ENCODE measurements at places on chromosomes 3 and 15. TPM values are rescaled to one million over a fixed set of nuclear protein-coding genes. Genes with fewer than 3 reads are reported as not detected.

DNA sequence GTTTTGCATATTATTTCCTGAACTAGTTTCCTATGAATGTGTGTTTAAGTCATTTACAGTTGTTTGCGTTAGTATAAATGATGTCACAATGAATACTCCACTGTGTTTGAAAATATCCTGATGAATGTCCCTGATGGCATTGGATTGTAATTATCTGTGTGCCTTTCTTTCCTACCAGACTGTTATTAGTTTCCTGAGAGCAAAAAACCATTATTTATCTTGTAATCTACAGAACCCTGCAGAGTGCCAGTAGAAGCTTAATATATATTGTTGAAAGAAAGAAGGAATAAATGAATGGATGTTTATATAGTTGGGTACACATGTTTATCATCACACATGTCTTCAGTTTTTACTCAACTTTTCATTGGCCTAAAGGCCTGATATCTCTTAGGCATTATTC, 312.6 kb downstream of the AGBL1 start:
- DNase-seq = no peak

DNA sequence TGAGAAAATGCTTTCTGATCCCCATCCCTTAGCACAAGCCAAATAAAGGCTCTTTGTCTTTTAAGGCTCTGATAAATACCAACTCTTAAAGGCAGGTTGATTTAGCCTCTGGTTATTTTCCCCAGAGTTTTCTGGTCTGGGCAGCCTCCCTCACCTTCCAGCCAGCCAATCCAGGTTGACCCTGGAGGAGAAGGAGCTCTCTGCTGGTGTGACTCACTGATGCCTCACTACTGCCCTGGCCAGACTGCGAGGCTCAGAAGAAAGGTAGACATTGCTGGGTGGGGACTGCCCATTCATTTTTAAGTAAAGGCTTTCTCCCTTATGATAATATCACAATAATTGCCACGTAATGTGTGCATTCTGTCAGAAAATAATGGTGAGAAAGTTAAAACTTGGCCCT, 37.1 kb downstream of the SLCO3A1 start:
- no peak for DNase-seq

DNA sequence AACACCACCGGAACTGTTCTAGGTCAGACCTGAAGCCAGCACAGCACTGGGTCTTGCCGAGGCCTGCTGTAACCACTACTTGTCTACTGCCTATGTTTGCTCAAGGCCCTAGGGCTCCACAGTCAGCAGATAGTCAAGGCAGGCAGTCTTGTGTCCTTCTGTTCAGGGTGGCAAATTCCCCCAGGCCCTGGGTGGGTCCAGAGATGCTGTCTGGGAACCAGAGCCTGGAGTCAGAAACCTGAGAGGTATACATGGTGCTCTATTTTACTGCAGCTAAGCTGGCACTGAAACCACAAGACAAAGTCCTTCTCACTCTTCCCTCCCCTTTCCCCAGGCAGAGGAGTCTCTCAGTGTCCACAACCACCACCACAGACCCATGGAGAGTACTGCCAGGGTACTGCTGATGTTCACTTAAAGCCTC, 89.9 kb downstream of the BBX start:
- no peak for DNase-seq

DNA sequence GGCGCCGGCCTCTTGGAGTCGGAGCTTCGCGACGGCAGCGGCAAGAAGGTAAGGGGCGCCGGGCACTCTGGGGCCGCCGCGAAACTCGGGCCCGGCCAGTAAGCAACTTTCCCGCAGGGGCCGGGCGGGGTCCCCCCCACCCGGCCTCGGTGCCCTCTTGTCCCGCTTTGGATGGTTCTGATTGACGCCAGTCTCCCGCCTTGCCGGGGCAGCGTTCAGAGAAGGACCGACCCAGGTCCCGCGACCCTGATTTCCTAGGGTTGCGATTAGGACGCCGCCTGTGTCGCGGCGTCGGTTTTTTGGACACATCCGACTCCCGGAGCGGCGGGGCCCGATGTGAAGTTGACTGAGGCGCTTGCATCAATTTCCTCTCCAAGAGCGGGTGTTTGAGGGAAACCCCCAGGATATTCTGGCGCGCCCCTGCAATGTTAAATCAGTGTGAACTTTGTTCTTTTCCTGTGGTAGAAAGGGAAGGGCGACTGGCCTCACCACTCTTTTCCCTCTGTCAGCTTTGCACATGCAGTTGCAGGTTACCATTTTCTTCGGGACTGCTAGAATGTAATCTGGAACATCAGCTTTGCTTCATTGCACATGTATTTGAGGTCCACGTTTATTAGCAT, 755 bp downstream of the PDE8A start:
- peak; percentile 46 for DNase-seq

DNA sequence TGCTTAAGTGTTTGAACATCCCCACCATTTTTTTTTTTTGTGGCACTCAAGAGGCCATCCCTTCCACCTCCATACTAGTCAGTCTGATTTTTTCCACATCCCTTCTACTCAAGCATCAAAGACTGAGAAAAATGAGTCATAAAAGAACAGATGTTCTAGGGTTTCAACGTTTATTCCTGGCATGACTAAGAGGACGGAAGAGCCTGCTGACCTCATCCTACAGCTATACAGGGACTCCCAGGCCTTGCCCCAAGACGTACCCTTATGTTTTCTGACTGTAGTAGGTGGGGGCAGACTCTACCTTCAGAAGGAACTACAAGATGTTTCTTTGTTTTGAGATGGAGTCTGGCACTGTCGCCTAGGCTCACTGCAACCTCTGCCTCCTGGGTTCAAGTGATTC, 3.3 kb upstream of the ITPKA start:
- no peak for DNase-seq

Gene ELP6
- total RNA-seq = 21.2 TPM

DNA sequence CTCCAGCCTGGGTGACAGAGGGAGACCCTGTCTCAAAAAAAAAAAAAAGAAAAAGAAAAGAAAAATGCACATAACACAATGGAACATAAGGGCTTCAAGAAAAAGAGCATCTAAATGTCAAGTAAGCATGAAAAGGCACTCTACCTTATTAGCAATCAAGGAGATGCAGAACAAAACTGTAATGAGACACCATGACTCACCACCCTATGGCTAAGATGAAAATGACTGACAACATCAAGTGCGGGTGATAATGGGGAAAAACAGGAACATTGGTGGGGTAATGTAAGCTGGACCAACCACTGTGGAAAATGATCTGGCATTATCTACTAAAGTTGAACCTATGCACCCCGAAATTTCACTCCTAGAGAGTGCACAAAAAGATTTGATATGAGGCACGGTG, 19.6 kb upstream of the NSMCE3 start:
- DNase-seq = no peak

Gene TGM4
- total RNA-seq = not detected

Gene EPM2AIP1
- 22.9 TPM for total RNA-seq

GRCh38 chr3:181879926-181880325, 168.2 kb downstream of the SOX2 start:
- no peak for DNase-seq

GRCh38 chr3:190092250-190092649, 28.4 kb downstream of the P3H2 start:
- no peak for DNase-seq

DNA sequence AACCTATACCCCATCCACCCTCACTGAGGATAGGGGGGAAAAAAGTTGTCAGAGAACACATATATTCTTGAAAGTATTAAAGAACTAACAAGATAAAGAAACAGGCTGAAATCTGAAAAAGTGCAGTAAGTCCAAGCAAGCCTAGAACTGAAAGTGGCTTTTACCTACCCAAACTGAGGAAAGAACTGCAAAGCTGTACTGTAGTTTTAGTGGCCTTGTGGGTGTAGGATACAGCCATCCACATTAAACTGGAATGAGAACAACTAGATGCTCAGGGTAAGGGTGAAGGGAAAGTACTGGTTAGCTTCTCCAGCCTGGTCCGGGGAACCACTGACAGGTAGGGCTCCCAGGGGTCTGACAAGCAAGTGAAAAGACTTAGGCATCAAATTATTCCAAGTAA, 10.1 kb downstream of the UBP1 start:
- DNase-seq = no peak

Gene NECTIN3
- 3.3 TPM for total RNA-seq

- no peak for DNase-seq
These were observed 367.2 kb downstream of the CNTN4 start for GRCh38 chr3:2465842-2466241.

Gene CNTN3
- 0.32 TPM for total RNA-seq

Gene TMEM266
- total RNA-seq = 2.6 TPM

GRCh38 chr15:63135804-63136203, 14.1 kb downstream of the LACTB start:
- DNase-seq = no peak

Gene CACNA1D
- total RNA-seq = 0.34 TPM

GRCh38 chr15:69973102-69973714, 124.5 kb downstream of the TLE3 start:
- DNase-seq = no peak

DNA sequence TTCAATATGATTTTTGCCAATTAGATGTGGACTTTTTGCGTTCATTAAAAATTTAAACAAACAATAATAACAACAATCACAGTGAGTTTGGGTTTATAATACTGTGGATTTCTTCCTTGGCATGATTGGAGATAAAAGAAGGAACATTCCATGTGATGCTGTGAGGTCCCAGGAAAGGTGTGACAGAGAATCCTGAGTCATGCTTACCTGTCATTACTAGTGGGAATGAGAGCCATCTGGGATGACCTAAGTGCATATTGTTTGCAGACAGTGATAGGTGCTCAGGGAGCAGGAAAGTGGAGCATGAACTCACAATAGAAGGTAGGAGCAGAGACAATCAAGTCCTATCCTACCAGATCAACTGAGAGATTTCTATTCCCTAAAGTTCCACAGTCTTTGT, 766.5 kb upstream of the CFAP20DC start:
- no peak for DNase-seq

DNA sequence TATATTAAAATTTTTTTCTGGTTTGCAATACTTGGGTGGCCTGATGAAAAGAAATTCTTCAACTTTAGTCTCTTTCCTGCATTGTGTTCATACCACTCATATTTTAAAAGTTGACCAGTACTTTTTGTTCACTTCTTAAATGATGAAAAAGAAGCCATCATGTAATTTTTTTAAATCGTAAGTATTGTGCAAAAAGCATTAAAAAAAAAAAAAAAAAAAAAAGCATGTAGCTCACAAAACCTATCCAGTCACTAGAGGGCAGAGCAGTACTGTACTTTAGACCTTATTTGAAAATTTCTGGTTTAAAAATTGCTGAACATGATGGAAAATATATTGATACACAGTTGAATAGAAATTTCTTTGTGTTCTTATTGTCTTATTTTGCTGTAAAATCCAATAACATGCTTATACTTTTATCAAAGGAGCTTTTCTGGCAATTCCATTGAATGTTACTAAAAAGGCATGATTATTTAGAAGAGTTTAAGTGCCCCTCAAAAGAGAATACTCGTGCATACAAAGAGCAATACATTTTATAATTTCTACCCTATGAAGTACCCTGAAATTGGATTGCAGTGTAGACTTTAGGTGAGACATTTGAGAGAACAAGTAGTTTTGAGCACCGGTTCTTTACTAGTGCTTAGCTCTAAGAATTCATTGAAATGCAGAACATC, 137.7 kb downstream of the BBX start:
- no peak for DNase-seq

DNA sequence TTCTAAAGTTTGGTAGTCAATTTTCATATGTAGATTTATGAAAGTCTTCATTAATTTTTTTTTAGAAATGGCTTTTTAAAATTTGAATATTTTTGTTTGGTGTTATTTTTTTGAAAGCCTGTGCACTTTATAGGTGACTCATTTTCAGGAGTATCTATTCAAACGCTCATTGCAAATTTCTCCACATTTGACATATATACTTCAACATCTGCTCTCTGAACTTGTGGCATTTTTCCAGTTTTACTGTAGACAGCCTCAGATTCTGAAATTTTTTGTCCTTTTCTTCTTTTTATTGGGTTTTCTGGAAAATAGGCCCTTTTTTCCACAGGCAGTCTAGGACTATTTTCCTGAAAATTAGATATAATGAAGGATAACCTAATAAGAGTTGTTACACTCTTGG, 396.6 kb downstream of the RBMS3 start:
- no peak for DNase-seq

- DNase-seq = no peak
These were observed 4.8 kb upstream of the RFX7 start for GRCh38 chr15:56248311-56248992.

Gene RHOV
- not detected for total RNA-seq

- DNase-seq = peak; percentile 45
These were observed 227.7 kb downstream of the ADAMTS17 start for GRCh38 chr15:100114100-100114499.

Gene TCF12
- 30.5 TPM for total RNA-seq

Gene ZNF197
- 15.7 TPM for total RNA-seq

Gene MYO9A
- total RNA-seq = 24.6 TPM

Gene CFAP100
- total RNA-seq = not detected

GRCh38 chr15:88932271-88932874, 19.2 kb upstream of the MFGE8 start:
- DNase-seq = no peak

Gene GASK1A
- 2.7 TPM for total RNA-seq

DNA sequence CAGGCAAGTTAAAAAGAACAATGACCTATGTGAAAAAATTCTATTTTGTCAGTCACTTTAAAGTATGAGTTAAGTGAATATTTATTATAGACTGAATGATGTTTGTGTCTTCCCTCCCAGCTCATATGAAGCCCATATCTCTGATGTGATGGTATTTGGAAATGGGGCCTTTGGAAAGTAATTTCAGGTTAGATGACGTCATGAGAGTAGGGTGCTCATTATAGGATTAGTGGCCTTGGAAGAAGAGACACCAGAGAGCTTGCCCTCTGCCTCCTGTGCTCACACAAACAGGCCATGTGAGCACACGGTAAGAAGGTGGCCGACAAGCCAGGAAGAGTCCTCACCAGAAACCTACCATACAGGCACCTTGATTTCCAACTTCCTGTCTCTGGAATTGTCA, 138.8 kb upstream of the TNIK start:
- no peak for DNase-seq

Gene ZNF660
- 0.24 TPM for total RNA-seq

GRCh38 chr3:13141991-13142412, 68.8 kb upstream of the IQSEC1 start:
- DNase-seq = no peak

GRCh38 chr3:197022405-197023231, 7.0 kb downstream of the MELTF start:
- DNase-seq = no peak

DNA sequence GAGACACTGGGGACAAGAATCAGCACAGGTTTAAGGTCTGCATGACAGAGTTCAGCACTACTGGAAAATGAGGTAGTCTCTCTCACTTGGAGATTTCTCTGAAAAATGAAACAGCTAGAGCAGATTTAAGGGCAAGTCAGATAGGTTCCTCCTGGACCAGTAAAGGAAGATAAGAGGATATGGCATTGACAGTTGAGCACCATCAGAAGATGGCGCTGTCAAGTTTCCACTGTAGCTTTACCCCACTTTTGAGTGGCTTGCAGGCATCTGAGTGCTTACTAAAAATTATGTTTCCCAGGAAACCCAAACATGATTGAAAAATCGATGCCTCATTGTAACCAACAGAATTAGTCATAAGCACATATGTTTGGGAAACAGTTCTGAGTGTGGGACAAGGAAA, 407.2 kb upstream of the UBE2E2 start:
- DNase-seq = no peak

- DNase-seq = peak; percentile 59
These were observed 2.0 kb downstream of the MECOM start for GRCh38 chr3:169661361-169662131.
